Inflammatory macrophage treated with lipopolysaccharide for 4 hours (primary cell): ENCODE measurements at places on chromosomes 4 and X.

DNA sequence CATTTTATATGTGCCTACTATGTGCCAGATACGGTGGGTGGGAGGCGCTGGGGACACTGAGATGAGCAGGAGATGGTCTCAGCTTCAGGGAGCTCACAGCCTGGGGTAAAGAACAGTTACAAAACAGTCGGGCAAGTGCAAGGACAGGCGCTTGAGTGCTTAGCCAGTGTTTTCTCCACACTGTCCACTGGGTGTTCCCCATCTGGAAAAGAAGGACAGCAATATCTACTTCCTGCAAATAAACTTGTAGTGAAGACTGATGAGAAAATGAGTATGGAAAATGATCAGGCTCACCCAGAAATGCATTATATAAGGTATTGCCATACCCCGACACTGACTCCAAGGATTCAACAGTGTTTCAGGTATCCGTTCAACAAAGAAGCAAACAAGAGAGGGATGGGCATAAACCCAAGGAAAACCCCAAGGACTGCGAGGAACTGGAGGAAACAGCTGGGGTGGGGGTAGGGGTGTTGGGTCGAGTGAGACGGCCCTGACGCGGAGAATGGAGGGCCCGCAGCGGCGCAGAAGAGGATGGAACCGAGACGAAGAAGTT, 835 bp downstream of the TMEM185A start:
- peak; percentile 29 for DNase-seq

DNA sequence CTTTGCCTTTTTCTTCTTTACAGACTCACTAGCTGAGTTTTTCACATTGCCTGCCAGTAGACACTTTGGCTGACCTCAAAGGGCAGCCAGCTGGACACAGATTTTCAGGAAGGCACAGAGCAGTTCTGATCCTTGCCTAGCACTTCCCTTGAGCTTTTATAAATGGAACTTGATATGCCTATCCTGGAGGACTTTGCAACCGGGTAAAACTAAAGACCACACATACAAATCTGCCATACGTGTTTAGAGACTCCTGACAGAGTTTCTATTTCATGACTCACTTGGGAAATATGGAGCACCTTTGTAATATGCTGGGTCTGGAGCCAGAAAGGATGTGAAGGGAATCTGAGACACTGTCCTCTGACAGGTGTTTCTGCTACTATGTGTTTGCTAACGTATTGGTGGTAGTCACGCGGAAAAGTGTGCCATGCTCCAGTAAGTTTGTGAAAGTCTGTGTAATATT, 56.7 kb upstream of the RASSF6 start:
- DNase-seq, result no peak

- peak; percentile 64 for DNase-seq
Observed at GRCh38 chr4:141637565-141637964, 1.2 kb downstream of the IL15 start.

- no peak for DNase-seq
Observed at GRCh38 chr4:121015421-121015820, 56.9 kb downstream of the NDNF start.

DNA sequence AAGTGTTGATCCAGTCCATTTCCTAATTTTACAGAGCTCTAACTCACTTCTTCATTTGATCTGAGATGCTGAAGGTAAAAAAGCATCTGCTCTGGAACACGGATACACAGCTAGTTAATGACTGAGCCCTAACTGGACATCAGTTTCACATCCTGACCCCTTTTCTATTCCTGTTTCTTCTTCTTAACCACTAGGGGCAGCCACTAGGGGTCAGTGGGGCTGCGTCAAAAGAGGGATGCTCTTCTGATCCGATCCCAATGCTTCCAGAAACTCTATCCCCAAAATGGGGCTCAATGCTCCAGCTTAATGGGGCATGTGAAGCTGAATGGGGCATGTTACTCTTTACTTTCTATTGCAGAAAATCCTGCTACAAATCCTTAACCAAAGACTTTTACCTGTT, 33.4 kb upstream of the PHKA2 start:
- peak; percentile 30 for DNase-seq

DNA sequence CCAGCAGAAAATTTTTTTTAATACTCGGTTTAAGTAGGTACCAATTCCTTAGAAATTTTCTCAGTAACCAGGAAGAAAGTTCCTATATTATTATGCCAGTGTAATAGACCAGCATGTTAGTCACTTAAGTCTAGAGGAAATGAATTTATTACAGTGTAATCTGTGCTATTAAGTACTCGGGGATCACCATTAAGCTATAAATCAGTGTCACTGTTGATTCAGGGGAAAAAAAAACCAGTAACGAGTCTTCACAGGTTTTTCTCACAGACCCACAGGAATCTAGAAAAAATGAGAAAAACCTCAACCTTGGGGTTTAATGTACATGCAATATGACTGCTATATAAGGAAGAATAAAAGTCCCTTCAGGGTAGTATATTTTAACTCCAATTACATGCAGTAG, 138.3 kb upstream of the IL1RAPL2 start:
- DNase-seq, result no peak

DNA sequence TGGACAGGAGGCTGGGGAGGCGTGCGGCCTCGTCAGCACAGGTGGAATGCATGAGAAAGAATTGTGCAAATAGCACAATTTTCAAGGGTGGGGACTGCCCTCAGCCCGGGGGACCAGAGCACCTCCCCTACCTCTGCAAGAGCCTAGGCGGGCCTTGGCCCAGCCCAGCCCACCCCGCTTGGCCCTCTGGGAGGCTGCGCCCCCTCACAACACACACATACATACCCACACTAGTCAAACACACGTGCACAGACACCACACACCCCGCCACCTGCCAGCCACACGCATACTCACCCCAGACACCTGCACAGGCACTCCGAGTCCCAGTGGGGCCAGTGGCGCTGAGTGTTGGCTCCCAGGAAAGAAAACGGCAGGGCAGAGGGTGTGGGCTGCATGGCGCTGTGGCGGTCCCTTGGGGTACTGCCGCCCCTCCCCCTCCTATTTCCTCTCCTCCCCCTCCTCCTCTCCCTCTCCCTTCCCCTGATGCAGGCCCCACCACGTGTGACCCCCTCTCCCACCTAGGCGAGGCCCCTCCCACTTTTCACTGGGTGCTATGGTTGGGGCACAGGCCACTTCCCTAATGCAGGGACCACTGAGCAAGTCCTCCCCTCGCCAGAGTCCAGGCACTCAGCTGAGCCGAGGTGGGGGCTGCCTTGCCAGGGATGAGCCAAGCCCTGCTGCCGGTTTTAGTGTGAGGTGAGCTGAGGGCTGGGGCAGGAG, 84.5 kb downstream of the FAM53A start:
- DNase-seq, result no peak

- no peak for DNase-seq
Observed at GRCh38 chr4:139783741-139784484, 118.3 kb downstream of the MGST2 start.

GRCh38 chr4:9867751-9868425, 86.5 kb downstream of the DRD5 start:
- DNase-seq, result no peak

- no peak for DNase-seq
Observed at GRCh38 chrX:39760930-39761329, 336.8 kb downstream of the BCOR start.

DNA sequence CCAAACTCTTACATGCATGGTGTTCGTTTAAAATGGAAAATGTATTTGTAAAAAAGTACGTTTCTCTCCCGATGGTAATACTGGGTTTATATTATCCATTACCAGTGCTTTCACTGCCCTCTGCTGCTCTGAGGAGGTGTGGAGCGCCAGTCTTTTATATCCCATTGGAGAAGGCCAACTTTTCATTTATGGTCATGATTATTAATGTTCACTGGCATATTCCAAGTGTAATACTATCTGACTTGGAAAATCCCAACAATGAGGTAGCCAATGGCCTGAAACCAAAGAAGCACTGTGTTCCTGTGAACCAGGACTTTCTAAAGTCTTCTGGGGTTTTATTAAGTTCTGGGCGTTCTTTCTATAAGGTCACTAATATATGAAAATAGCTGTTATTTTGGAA, 80.7 kb downstream of the SYNPO2 start:
- DNase-seq, result peak; percentile 22

DNA sequence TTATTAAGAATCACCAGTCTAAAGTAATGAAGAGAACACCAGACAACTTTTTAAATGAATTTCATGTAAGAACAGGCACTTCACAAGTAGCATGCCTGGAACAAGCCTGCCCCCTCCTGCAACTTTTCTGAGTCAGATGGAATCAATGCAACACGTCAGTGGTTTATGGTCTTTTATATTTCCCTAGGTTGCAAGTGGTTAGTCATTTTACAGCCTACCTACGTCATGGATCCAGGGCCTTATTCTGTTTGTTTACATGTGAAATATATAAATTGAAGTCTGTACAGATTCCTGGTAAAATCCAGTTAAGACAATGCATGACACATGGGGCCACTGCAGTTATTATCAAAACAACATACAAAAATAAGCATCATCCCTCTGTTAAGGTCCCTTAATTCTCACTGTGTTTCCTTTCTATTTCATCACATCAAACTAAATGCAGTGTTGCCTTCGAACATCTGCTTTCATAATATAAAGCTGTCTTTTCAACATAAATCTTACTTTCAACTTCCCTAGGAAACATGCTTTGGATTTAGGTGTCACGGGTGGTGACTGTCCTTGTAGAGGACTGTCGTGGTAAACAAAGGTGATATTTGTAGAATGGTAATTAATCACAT, 309.3 kb downstream of the FRMPD4 start:
- no peak for DNase-seq

DNA sequence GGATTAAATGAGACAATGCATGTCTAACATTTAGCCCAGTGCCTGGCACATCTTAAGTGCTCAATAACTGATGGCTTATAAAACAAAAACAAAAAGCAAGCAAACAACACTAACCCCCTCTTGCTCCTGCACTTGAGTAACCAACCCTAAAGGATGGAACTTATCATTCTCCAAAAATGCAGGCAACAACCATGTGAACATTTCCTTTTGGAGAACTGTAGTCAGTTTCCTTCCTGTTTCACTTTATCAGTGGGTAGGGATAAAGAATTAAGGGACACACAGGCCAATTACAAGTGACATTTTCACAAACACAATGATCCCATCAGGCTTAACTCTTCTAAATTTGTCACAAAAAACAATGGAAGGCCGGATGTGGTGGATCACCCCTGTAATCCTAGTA, 30.4 kb downstream of the RPS3A start:
- DNase-seq, result no peak

DNA sequence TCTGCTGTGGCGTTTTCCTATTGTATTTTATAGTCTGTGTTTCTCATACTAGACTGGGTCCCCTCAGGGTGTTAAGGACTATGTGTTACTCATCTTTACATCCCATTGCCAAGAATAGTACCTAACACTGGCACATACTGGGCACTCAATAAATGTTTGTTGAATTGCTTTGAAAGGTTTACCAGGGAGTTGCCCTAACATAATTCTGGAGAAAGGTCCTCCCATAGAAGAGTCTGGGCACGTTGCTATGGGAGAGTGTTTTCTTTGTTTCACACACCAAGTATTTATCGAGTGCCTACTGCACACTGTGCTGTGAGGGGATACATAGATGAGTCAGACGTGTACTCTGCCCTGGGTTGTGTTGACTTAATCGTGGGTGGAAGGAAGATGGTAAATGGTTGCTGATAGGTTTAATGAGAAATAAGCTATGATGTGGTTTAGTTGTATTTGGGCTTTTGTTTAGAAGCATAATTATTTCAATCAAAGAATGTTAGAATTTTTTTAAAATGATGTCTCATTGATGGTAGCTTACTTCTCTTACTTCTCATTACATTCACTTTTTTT, 42.9 kb downstream of the AFF1 start:
- DNase-seq, result no peak

DNA sequence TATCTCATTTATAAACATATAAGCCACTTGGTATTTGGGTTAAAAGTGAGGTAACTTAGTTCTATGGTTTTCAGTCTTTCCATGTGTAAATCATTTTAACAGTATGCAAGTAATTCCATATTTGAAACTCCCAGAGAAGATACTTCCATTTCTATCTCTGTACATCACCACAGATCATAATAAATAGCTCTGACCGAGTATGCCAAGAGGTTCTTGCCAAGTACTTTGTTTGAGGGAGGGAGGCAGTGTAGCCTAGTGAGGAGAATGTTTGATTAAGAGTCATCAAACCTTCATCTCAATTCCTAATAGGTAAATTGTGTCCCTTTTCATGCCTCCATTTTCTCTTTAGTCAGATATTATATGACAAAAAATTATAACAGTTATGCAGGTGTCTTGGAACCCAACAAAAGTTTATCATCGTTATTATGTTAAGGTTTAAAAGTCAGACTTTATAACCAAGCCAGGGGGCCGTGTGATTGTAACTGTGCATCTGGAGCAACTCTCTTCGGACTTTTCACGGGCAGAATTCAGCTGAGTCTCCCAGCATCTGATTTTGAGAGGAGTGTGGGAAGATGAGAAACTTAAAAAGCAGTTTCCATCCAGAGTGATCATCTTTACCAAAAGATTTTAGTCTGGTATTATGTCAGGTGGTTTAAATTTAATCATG, 123.8 kb downstream of the ANK2 start:
- DNase-seq, result no peak

- DNase-seq, result peak; percentile 50
Observed at GRCh38 chrX:23855569-23855968, 52.2 kb downstream of the APOO start.

DNA sequence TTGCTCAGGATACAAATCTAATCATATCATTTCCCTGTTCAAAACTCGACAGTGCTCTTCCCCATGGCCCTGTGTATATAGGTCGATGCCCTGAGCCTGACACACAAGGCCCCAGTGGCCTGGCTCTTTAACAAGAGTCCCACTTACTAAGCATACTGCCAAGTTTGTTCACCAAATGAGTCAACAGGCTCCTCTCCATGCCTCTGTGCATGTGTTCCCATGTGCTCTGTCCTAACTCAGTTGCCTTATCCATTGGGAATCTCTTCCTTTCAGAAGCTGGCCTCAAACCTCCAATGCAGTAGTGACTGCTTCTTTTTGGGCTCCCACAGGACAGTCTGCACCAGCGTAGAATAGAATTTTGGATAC, 18.9 kb upstream of the CXCR3 start:
- no peak for DNase-seq

DNA sequence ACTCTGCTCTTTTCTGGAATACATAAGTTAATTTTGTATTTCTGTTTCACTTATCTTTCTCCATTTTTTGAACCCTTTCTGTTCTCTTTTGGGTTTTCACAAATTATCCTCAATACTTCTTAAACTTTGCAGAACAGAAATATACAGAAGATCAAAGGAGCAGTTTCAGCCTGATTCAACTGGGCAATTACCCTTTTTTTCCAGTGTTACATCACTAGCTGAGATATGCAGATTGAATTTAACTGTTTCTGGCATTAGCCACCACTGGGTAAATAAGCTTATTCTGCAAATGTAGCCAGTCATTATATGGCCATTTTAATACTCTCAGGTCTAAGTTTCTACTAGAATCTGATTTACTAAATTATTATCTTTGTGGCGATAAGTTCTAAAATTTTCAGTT, 66.9 kb upstream of the GRID2 start:
- peak; percentile 39 for DNase-seq

GRCh38 chrX:49116076-49116475, 7.5 kb downstream of the GPKOW start:
- no peak for DNase-seq

DNA sequence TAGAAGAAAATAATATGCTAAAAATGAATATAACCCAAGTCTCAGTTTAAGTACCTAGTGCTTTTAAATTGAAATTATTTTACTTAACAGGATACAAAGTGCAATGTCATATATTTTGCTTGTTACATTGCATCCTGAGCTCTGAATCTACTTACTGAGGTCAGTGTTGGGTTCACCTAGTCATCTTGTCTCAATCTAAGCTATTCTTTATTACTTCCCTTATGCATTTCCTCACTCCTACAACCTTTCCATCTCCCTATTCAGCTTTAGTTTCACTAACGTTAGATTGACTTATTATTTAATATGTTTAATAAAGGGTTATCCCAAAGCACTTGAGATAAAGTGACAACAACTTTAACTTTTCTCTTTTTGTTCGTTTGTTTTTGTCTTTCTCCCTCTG, 483.7 kb downstream of the FSTL5 start:
- no peak for DNase-seq
